Peyer's patch (tissue), 4 donors: ENCODE measurements at places on chromosomes 7 and 10. TPM values are rescaled to one million over a fixed set of nuclear protein-coding genes. Genes with fewer than 3 reads are reported as not detected.
A peak's percentile ranks its signal among the peaks of the same experiment; 100 is the strongest.

GRCh38 chr7:150931199-150931869 lies 46.8 kb downstream of the KCNH2 start:
- DNase-seq = peak; percentile 41

Gene RASA4B
- 47.6 TPM for total RNA-seq

GRCh38 chr7:17094963-17095574 lies 203.4 kb upstream of the AHR start:
- no peak for DNase-seq

- DNase-seq = no peak
Observed at GRCh38 chr10:103793429-103793828, 61.9 kb downstream of the SH3PXD2A start.

Gene FKBP6
- not detected for total RNA-seq

DNA sequence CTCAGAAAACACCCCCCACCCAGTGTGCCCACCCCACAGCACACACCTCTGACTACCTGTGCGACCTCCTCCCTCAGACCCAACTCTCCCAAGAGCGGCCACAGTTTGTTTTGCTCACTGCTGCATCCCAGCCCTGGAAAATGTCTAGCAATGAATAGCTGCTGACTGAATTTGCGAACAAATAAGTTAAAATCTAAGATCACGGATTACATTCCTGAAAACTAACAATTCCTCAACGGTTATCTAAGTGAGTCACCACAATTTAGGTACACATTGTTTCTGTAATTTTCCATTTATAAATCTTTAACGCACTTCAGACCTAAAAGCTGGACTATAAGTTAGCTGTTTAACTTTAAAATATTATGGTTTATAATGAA lies 235.2 kb downstream of the ZMYND11 start:
- DNase-seq = no peak

DNA sequence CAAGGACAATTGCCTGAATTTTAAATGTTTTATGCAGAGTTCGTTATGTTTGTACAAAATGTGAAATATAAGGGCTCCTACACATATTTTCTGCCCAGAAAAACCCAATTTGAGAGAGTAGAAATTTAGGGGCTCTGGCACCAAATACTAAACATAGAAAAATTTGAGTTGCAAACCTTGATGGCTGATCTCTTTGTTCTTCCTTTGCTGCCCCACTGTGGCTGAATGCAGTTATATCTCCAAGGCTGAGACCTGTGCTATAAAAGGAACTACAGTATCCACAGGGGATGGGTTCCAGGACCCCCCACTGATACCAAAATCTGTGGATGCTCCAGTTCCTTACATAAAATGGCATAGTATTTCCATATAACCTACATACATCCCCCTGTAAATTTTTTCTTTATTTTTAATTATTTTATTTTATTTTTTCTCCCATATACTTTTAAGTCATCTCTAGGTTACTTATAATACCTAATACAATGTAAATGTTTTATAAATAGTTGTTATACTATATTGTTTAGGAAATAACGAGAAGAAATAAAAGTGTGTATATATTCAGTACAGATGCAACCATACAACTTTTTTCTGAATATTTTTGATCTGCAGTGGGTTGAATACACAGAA lies 22.5 kb downstream of the CFAP43 start:
- no peak for DNase-seq

DNA sequence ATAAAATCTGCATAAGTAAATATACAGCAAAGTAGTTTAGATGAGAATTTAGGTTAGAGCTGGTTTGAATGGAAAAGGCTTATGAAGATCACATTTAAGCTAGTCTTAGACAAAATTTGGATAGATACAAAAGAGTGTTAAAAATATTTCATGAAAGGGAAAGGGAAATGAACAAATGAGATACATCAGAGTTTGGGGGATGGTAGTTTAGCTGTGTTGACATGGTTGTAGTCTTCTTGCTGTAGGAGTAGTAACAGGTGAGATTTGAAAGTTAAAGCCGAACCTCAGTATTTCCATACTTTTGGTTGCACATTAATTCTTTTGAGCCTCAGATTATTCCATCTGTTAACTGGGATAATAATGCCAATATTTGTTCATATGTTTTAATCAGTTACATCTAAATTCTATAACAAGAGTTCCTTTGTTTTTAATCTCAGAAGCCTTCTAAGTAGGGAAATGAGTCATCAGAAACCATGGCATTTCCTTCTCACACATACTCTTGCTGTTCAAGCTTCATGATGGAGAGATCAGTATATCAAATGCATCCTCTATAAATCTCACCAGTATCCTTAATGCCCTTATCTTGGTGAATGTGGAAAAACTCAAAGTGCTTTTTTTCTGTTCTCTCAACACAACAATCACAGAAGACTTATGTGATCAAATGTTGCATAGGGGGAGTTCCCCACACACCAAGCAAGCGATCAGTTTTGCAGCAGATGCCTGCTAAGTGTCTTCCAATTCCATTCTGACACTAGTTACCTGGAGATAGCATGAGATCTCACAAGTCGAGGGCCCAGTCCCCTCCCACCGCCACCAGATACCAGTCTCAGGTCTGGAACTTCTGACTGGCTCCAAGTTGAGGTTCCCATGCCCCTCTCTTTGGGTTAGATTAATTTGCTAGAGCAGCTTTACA lies 84.7 kb downstream of the MAPK8 start:
- no peak for DNase-seq
